Hypothalamus (tissue), 51 donors: ENCODE measurements at places on chromosomes 12 and 14.

DNA sequence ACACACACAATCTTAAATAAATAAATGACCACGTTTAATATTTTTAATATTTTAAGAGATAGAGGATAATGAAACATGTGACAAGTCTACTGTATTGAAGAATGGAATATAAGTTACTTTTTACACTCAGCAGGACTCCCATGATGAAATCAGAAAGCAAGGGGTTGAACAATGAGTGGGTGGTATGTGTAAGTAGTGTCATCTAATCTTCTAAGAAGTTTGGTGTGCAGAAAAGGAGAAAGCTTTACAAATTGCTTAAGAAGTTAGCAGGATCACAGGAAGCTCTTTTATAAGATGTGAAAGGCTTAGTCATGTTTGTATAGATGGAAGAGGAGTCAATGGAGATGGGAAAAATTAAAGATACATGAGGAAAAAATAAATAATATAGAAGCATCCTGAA is 47.8 kb downstream of the SLC15A5 start:
- DNase-seq = no peak

GRCh38 chr12:114918535-114919233 is 234.7 kb upstream of the TBX3 start:
- no peak for DNase-seq

- DNase-seq = no peak
Measured at GRCh38 chr14:55052269-55052930, 953 bp downstream of the MAPK1IP1L start.

DNA sequence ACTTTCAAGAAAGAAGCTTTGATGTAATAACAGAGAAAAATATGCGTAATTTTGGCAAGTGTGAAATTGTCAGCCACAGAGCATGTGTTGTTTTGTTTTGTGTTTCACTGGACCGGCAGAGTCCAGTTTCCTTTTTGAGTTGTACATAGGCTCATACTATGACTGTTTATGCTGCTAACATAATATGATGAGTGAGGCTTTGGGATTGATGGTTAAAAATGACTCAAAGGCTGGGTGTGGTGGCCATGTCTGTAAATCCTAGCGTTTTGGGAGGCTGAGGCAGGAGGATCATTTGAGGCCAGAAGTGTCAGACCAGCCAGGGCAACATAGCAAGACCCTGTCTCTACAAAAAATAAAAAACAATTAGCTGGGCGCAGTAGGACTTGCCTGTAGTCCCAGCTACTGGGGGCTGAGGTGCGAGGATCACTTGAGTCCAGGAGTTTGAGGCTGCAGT is 487.9 kb downstream of the PCNX1 start:
- DNase-seq = no peak

DNA sequence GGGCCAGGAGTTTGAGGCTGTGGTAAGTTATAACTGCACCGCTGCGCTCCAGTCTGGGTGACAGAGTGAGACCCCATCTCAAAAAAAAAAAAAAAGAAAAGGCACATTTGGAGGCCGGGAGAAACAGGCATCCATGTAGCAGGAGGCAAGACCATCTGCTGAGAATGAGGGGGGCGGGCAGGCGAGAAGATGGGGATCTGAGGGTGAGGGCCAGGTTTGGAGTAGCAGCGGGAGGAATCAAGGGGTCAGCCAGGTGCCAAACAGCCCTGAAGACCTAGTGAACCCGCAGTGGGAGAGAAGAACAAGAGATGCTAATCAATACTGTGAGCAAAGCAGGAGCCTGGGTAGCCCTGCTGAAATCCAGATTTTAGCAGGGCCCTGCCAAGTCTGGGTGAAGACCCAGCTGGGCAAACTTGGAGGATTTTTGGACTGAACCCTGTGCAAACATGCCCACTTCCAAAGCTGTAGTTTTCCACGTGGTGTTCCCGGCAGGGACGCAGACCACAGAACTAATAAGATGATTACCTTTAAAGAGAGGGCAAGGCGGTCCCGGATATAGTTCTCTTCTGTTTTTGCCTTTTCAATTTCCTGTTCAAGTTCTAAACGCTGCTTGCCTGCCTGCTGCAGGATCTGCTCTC is 61.0 kb downstream of the NIN start:
- DNase-seq = no peak

GRCh38 chr14:52219488-52220084 is 47.9 kb upstream of the PTGDR start:
- no peak for DNase-seq

GRCh38 chr12:94318181-94318580 is 141.5 kb downstream of the CEP83 start:
- DNase-seq = no peak

- DNase-seq = no peak
Measured at GRCh38 chr14:75292886-75293285, 14.3 kb downstream of the FOS start.

GRCh38 chr12:1845427-1845826 is 25.1 kb downstream of the LRTM2 start:
- DNase-seq = no peak
